ENCODE measurements at places on chromosomes 6 and 20.

DNA sequence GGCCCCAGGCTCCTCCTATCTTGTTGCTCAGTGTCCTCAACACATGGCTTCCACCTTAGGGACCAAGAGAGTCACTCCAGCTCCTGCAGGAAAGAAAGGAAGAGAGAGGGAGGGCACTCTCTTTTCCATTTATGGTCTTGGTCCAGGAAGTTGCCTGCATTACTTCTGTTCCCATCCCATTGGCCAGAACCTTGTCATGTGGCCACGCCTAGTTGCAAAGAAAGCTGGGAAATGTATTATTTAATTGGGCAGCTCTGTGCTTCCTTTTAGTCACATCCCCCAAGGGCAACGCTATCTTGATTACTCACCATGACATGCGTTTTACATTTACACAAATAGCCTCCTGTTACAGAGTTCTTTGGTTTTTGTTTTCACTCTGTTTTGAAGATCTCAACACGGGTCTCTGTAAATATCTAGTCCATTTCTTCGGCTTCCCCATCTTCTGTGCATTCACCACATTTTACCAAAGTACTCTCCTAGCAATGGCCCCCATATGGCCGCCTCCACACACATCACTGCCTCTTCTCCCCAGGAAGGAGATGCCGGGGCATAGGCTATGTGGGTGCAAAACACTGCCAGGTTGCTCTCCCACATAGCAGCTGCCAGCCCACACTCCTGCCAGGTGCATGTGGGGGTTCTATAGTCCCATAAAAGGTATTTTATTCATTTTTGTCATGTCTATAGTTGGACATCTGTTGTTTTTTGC, 35.7 kb upstream of the ZMYND8 start:
- peak; percentile 88 for ATAC-seq

GRCh38 chr6:108944707-108945680, 96.8 kb downstream of the ARMC2 start:
- no peak for ATAC-seq

DNA sequence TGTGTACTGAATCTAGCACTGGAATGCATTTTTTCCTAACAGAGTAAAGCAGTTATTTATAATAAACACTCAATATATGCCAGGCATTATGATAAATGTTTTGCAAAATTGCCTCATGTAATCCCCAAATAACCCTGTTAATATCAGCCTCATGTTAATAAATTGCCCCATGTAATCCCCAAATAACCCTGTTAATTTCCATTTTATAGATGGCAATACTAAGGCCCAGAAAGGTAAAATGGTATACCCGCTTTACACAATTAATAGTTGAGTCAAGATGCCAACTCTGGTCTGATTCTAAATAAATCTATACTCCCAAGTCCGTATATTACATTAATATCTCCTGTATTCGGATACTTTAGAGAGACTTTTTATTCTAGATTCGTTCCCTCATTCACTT, 6.3 kb downstream of the MYB start:
- no peak for ATAC-seq

DNA sequence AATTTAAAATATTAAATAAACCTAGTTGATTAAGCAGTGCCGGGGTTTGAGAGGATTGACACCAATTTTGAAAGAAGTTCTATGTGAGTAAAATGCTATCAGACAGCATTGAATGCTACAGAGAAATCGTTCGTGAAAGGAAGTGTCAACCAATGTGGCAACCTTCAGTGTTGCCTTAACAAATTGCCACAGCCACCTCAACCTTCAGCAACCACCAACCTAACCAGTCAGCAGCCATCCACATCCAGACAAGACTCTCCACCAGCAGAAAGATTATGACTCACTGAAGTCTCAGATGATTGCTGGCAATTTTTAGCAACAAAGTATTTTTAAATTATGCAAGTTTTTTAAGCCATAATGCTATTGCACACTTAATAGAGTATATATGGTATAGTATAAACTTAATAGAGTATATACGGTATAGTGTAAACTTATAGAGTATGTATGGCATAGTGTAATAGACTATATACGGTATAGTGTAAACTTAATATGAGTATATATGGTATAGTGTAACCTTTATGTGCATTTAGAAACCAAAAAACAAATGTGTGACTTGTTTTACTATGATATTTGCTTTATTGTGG, 65.3 kb upstream of the ID4 start:
- no peak for ATAC-seq

DNA sequence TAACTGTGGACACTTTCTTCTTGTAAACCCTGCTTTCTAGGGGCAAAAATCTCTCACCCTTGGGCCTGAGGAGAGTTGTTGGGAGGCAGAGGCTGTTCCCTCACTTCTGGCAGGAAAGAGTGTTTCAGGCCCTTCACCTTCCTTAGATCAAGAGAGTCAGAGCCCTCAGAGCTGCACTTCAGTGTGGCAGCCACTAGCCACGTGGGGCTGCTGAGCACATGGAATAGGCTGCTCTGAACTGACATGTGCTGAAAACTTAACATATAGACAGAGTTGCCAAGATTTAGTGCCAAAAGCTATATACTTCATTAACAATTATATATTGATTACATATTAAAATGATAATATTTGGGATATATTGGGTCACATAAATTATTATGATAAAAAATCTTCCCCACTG, 4.4 kb upstream of the LMBRD1 start:
- no peak for ATAC-seq

Data from activated CD4-positive, CD25-positive, alpha-beta regulatory T cell treated with anti-CD3 and anti-CD28 coated beads, Interleukin-2, amount 50 U/mL, for 24 hours (primary cell).